ENCODE measurements at places on chromosomes 11 and 22. TPM values are rescaled to one million over a fixed set of nuclear protein-coding genes. Genes with fewer than 3 reads are reported as not detected.

Gene POTEH
- not detected for total RNA-seq

DNA sequence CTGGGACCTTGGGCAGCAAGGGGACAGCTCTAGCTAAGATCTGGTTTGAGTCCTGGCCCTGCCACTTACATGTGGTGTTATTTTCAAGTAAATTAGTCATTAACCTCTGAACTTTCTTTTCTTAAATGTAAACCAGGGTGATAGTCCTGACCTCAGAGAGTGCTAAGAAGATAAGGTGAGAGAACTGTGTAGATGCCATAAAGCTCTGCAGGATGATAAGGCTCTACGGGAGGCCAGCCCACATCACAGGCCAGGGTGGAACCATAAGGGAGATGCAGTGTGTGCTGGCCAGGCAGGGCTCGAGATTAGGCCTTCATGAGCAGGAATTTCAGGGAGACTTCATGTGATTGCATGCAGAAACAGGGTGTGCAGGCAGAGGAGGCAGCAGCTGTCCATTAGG lies 24.2 kb downstream of the NECTIN1 start:
- no peaks in the 10 kb centered on the region for H3K36me3 ChIP-seq
- peaks cover 23% of the 10 kb centered on the region for H3K27me3 ChIP-seq
- H3K4me1 ChIP-seq = peaks cover 8% of the 10 kb centered on the region
- H3K4me3 ChIP-seq = no peak overlapping the region

GRCh38 chr22:38284042-38284402 lies 11.2 kb upstream of the TMEM184B start:
- H3K27me3 ChIP-seq = no peaks in the 10 kb centered on the region
- H3K27ac ChIP-seq = no peak overlapping the region
- H3K36me3 ChIP-seq = no peaks in the 10 kb centered on the region

- no peak overlapping the region for H3K4me3 ChIP-seq
- DNase-seq = no peak
- H3K4me1 ChIP-seq = no peaks in the 10 kb centered on the region
- no peak overlapping the region for H3K27ac ChIP-seq
Observed at GRCh38 chr11:101870510-101870909, 44.3 kb upstream of the CEP126 start.

DNA sequence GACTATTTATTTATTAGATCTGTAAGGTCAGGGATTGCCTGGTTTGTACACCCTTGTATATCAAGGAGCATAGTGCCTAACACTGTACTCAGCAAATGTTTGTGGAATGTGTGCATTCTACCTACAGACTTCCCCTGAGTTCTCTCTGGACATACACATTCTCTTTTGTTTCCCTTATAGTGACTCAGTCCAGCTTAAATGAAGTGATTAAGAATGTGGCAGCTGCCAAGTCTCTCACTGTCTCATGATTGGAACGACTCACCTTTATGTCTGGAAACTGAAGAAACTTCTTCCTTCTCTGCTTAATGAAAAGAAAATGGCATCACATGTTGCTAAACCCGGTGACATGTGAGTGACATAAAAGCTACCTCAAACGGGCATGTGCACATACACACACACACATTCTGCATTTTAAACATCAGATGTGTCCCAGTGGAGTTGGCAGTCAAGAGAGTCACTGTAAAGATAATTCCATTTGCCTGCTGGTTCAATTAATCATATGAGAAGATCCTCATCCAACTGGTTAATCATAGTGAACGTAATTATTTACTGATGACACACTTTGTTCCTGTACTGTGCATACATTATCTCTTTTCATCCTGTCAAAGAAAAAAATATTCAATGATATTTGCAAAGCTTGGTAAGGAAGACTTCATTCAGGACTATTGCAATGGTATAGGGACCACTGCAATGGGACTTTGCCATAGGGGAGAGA lies 42.8 kb downstream of the GLYAT start:
- no peak for DNase-seq
- no peak overlapping the region for H3K27ac ChIP-seq
- H3K4me3 ChIP-seq = no peak overlapping the region

DNA sequence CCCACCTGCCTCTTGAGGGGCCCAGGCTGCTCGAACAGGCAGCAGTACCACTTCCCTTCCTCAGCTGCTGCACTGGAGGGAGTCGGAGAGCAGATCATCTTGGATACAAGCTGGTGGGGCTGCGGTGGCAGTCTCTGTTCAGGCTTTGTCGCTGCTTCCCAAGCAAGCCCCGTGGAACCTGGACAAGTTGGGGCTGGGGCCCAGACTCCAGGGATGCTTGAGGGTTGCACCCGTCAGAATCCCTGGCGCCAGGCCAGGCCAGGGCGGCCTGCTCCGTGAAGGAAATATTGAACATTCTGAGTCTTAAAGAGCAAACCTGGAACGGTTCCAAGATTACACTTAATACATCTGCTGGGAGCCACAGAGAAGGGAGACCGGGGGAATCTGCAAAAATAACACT lies 310.1 kb upstream of the SORL1-AS1 start:
- no peaks in the 10 kb centered on the region for H3K36me3 ChIP-seq
- H3K4me3 ChIP-seq = no peak overlapping the region
- H3K27ac ChIP-seq = no peak overlapping the region
- no peaks in the 10 kb centered on the region for H3K27me3 ChIP-seq
- H3K4me1 ChIP-seq = no peaks in the 10 kb centered on the region
- DNase-seq = no peak

GRCh38 chr11:69354545-69354897 lies 60.6 kb downstream of the MYEOV start:
- H3K4me1 ChIP-seq = peaks cover 5% of the 10 kb centered on the region
- H3K27me3 ChIP-seq = peaks cover 5% of the 10 kb centered on the region
- no peaks in the 10 kb centered on the region for H3K36me3 ChIP-seq
- no peak overlapping the region for H3K4me3 ChIP-seq
- no peak overlapping the region for H3K27ac ChIP-seq

DNA sequence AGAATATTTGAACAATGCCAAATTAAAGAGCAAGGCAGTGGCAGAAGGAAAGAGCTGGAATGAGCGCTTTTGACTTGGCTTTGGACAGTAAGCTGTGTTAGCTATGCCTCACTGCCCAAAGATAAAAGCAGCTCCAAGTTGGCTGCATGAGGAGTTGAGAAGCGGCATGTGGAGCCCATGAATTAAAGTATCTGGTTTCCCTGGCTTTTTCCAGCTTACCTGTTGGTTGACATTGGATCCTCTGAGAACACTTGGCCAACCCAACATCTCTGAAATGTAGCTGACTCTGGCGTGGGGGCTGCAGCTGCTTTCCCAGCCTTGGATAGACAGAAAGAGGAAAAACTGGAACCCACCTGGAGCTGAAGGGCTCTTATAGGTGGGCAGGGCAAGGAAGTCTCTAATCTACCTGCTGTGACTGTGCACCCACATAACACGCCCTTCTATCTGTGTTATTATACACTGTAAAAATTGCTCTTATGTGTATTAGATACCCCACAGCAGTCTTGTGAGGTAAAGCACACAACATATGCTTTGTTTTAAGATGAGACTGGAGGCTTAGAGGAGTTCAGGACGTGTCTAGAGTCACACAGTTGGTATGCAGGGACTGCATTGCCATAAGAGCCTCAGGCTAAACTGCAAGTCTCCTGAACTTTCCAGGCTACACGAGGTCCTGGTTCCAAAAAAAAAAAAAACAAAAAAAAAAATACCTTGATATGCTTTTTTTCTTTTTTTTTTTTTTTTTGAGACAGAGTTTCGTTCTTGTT lies 5.8 kb downstream of the UBASH3B start:
- H3K4me1 ChIP-seq = peaks cover 16% of the 10 kb centered on the region
- H3K27ac ChIP-seq = no peak overlapping the region
- H3K27me3 ChIP-seq = peaks cover 5% of the 10 kb centered on the region

GRCh38 chr11:47398011-47398410 lies 10.4 kb upstream of the SLC39A13 start:
- peaks cover 41% of the 10 kb centered on the region for H3K4me1 ChIP-seq
- no peak for DNase-seq

DNA sequence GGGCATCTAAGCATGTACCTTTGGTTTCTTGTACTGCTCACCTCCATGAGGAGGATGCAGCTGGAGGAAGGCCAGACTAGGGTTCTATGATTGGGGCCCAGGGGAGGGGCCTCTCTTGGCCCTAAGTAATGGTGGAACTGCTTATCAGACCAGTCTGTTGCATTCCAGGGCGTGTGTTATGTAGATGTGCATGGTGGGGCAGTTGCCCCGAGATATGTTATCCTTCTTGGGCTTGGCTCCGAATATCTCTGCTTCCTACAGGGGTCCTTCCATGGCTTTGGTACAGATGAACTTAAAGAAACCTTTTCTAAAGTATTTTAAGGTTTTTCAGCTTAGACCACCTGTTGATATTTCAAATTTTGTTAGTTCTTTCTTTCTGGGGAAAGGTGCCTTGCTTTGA lies 126.0 kb downstream of the SWAP70 start:
- no peaks in the 10 kb centered on the region for H3K36me3 ChIP-seq
- H3K27ac ChIP-seq = no peak overlapping the region
- peaks cover 4% of the 10 kb centered on the region for H3K4me1 ChIP-seq
- H3K4me3 ChIP-seq = no peak overlapping the region

GRCh38 chr11:75219869-75220268 lies 20.7 kb upstream of the TPBGL start:
- H3K36me3 ChIP-seq = no peaks in the 10 kb centered on the region
- H3K4me1 ChIP-seq = no peaks in the 10 kb centered on the region
- H3K27me3 ChIP-seq = peaks cover 21% of the 10 kb centered on the region
- DNase-seq = no peak
- no peak overlapping the region for H3K4me3 ChIP-seq

GRCh38 chr11:7536100-7536499 lies 22.3 kb downstream of the PPFIBP2 start:
- DNase-seq = no peak
- no peak overlapping the region for H3K27ac ChIP-seq
- H3K4me3 ChIP-seq = no peak overlapping the region
- peaks cover 71% of the 10 kb centered on the region for H3K4me1 ChIP-seq
- peaks cover 10% of the 10 kb centered on the region for H3K36me3 ChIP-seq

DNA sequence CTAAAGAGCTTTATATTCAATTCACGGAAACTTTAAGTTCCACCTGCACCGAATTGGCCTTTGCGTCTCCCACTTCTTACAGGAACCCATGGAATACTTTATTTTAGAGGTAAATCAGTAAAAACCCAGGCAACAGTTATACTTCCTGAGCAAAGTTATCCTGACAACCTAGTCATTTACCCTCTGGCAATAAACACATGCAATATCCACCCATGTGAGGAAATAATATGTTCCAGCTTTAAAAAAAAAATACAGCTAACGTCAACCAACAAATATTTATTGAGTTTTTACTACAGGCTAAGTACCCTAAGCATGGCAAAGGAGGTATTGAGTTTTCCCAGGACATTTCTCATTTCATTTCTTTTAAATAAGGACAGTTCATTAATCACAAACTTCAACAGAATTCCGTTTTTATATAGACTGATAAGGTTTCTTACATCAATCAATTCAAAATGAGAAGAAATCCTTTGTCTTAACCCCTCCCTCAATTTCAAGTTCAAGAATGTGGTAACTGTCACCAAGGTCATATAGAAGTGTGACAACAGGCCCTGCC lies 38.3 kb upstream of the CCDC34 start:
- no peak for DNase-seq
- peaks cover 6% of the 10 kb centered on the region for H3K27me3 ChIP-seq
- no peak overlapping the region for H3K27ac ChIP-seq
- H3K4me1 ChIP-seq = no peaks in the 10 kb centered on the region
- no peaks in the 10 kb centered on the region for H3K36me3 ChIP-seq
- H3K4me3 ChIP-seq = no peak overlapping the region

GRCh38 chr11:111305162-111305802 lies 6.9 kb downstream of the POU2AF3 start:
- H3K27me3 ChIP-seq = peaks cover 40% of the 10 kb centered on the region
- no peaks in the 10 kb centered on the region for H3K4me1 ChIP-seq
- H3K27ac ChIP-seq = no peak overlapping the region
- no peak overlapping the region for H3K4me3 ChIP-seq

GRCh38 chr22:33853200-33854097 lies 66.8 kb downstream of the LARGE1 start:
- no peak for DNase-seq
- no peaks in the 10 kb centered on the region for H3K36me3 ChIP-seq
- peak overlapping the region; percentile 61 for H3K4me3 ChIP-seq
- peaks cover 6% of the 10 kb centered on the region for H3K4me1 ChIP-seq

DNA sequence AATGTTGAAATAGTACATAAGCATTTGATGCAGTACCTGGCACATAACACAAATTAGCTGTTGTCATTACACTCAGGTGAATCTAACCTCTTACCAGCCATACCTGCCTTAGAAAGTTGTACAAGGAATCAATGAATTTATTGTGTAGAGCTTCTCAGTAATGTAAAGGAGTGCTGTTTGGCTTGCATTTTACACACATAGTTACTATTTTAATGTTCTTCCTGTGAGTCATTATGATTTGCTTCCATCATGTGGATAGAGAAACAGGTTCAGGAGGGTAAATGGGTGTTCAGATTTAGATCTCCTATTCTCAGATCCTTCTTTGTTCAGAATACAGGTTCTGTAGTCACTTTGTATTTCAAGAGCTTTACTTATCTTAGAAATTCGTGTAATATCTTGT lies 27.6 kb upstream of the RCE1 start:
- peaks cover 7% of the 10 kb centered on the region for H3K4me1 ChIP-seq
- no peaks in the 10 kb centered on the region for H3K27me3 ChIP-seq
- H3K36me3 ChIP-seq = no peaks in the 10 kb centered on the region
- H3K4me3 ChIP-seq = no peak overlapping the region
- no peak for DNase-seq

DNA sequence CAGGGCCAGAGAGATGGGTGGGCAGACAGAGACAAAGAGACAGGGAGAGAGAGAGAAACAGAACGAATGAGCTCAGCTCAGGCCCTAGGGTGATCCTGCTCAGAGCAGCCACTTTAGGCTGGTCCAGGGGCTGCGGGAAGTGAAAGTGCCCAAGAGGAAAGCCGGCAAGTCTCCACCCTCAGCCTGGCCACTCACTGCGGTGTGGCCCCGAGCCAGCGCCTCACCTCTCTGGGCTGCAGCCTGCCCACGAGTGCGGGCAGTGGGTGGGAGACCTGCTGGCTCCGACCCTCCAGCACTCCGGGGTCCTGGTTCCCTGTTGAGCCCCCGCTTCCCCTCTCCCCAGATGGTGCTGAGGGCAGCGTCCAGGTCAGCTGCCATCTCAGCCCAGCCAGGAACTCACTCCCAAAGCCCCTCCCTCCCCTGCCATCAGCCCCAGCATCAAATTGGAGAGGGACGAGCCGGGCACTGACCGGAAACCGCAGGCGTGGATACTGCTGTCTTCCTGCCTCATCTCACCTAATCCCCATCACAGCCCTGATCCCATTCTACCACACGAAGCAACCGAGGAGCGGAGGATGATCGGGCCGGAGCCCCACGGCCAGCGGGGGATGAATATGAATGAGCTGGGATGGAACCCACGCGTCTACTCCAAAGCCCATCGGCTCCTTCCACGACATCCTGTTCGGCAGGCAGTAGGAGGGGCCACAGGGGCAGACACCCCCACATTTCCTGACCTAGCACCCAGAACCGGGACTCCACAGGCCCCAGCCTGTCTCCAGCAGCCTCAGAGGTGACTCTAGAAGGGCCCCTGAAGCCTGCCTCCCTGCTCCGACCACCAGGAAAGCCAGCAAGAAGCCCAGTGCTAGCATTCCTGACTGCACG lies 16.9 kb downstream of the ELFN2 start:
- no peak overlapping the region for H3K27ac ChIP-seq
- H3K36me3 ChIP-seq = no peaks in the 10 kb centered on the region
- H3K27me3 ChIP-seq = peaks cover 21% of the 10 kb centered on the region
- DNase-seq = no peak

Measured in activated CD4-positive, alpha-beta memory T cell treated with anti-CD3 and anti-CD28 coated beads, Interleukin-2, amount 10 ng/mL, durations not matched to agents 7 days and 5 days (primary cell).